H9 (cell line): ENCODE measurements at places on chromosomes 3 and 15. TPM values are rescaled to one million over a fixed set of nuclear protein-coding genes. Genes with fewer than 3 reads are reported as not detected.

Gene P3H2
- 41.1 and 41.5 TPM in 2 replicates for total RNA-seq

Gene RAD51
- total RNA-seq: 39.2 and 44.8 TPM in 2 replicates

Gene TMEM44
- total RNA-seq: 16.5 and 19.8 TPM in 2 replicates

Gene SERINC4
- 0.17 and 0.26 TPM in 2 replicates for total RNA-seq

Gene DAPK2
- total RNA-seq: 3.5 and 4.6 TPM in 2 replicates

Gene HIGD2B
- total RNA-seq: not detected in 2 replicates

Gene PRR20G
- total RNA-seq: 0.26 and 0.35 TPM in 2 replicates

Gene B2M
- total RNA-seq: 74.3 and 81.0 TPM in 2 replicates

Gene NEIL1
- 16.1 and 16.5 TPM in 2 replicates for total RNA-seq

Gene FGD5
- 7.8 and 8.6 TPM in 2 replicates for total RNA-seq

Gene SCN10A
- not detected in 2 replicates for total RNA-seq

Gene SMAD6
- total RNA-seq: 6.0 and 6.8 TPM in 2 replicates

Gene PTPRG
- total RNA-seq: 64.8 and 69.3 TPM in 2 replicates

Gene CTXN2
- 0.11 TPM in 2 replicates for total RNA-seq

Gene GRAMD1C
- 1.8 TPM in 2 replicates for total RNA-seq

Gene PDCD10
- 56.9 and 64.3 TPM in 2 replicates for total RNA-seq

Gene DNAH1
- total RNA-seq: 2.0 and 2.3 TPM in 2 replicates

Gene ATP13A4
- 0.13 TPM in 1 of 2 replicates, not detected in the other for total RNA-seq

Gene CHST13
- 0.85 and 0.99 TPM in 2 replicates for total RNA-seq

Gene OR5K2
- not detected in 2 replicates for total RNA-seq

Gene EPHA6
- total RNA-seq: 0.48 and 0.61 TPM in 2 replicates

Gene KCTD6
- total RNA-seq: 14.2 and 15.7 TPM in 2 replicates

Gene GSK3B
- 52.8 and 56.5 TPM in 2 replicates for total RNA-seq

Gene DOCK3
- total RNA-seq: 7.0 and 8.3 TPM in 2 replicates

Gene C2CD4B
- 0.13 and 0.22 TPM in 2 replicates for total RNA-seq

Gene CYP19A1
- not detected in 2 replicates for total RNA-seq

Gene LNP1
- total RNA-seq: 4.1 and 4.2 TPM in 2 replicates

Gene TRMT10C
- total RNA-seq: 53.6 and 58.7 TPM in 2 replicates

Gene CD96
- total RNA-seq: not detected in 2 replicates

Gene CISH
- 1.7 and 2.2 TPM in 2 replicates for total RNA-seq

Gene HIGD1A
- total RNA-seq: 77.6 and 84.2 TPM in 2 replicates

Gene GPR149
- total RNA-seq: not detected in 2 replicates

Gene CLASP2
- total RNA-seq: 55.5 and 60.5 TPM in 2 replicates

Gene PRSS50
- total RNA-seq: 0.24 and 0.59 TPM in 2 replicates

Gene DNASE1L3
- not detected in 2 replicates for total RNA-seq
